ENCODE measurements at places on chromosomes 4 and X.

DNA sequence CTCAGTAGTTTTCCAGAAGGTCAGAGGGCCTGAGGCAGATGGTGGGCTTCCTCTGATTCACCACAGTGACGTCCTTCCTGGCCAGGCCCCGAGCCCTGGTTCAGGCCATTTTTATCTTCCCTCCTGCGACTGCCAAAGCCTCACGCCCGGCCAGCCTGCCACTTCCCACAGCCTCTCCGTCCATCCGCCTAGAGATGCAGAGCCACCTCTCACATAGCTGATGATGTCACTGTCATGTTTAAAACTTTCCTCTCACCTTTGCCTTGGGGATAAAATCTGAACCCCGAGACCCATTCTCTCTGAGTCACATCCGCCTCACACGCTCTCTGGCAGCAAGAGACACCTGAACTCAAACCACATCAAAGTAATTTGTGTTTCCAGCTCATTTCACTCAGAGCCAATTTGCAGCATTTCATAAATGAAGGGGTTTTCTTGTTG lies 175.3 kb downstream of the QDPR start:
- DNase-seq, result no peak

DNA sequence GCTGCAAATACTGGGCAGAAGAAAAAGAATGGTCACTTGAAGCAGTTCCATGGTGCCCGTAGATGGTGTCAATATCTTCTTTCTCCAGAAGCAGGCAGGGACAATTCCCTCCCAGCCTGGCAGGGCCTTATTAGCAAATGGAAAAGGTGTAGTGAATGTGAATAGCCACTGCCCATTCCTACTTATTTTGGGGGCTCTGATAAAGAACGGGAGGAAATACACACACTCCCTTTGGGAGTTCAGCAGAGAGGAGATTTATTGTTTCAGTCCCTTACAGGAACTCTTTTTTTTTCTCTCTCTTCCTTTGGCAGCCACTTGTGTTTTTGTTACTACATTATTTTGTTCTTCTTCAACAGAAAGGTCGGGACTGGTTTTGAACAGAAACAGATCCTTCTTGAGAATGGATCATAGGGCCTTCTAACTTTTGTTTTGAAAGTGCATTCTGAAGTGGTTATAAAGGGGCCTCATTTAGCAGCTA lies at the start of gene EMCN:
Gene EMCN, minus strand, starts transcription at position 159 of the 478 bp plus-strand sequence. Its CDS starts 108 bp downstream, at position 51.
- peak; percentile 24 for DNase-seq

DNA sequence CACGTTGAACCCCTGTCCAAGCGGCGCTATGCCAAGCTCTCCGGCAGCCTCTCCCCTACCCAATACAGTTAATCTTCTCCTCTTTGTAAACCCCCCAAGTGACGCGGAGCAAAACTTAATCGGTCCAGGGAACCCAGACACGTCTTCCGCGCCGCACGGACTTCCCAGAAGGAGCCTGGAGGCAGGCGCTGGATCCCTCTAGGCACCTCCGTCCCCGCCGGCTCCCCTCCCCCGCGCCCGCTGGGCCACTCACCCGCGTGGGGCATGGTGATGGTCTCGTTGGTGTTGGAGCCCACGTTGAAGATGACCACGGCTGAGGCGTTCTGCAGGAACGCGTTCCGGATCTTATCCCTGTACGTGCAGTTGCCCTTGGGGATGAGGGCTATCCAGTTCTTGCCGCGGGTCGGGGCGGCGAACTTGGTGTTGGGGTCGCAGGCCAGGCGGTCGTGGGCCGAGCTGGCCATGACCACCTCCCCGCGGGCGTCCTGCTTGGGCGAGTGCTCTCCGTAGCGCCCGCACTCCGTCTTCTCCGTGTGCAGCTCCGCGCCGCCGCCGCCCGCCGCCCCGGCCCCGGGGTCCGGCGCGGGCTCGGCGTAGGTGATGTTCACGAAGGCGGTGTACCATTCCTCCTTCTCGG lies 1.1 kb downstream of the RNF150 start:
- peak; percentile 18 for DNase-seq

- no peak for DNase-seq
Observed at GRCh38 chr4:167111622-167112021, 122.7 kb downstream of the SPOCK3 start.

DNA sequence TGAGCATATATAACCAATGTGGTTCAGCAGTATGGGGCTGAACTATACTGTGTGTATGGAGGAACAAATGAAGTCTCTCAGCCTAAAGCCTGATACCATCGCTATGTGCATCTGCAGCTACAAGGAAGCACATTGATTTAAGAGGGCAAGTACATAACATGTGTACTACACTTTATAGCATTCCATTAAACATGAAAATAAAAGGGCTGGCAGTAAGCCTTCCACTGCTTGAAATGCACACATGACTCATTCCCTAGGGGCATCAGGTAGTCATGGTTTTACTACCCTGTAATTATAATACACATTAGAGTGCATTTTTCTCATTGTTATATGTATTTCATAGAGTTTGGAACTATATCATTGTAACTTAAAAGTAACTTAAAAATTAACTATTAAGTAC lies 51.2 kb downstream of the SMARCA1 start:
- DNase-seq, result peak; percentile 32

DNA sequence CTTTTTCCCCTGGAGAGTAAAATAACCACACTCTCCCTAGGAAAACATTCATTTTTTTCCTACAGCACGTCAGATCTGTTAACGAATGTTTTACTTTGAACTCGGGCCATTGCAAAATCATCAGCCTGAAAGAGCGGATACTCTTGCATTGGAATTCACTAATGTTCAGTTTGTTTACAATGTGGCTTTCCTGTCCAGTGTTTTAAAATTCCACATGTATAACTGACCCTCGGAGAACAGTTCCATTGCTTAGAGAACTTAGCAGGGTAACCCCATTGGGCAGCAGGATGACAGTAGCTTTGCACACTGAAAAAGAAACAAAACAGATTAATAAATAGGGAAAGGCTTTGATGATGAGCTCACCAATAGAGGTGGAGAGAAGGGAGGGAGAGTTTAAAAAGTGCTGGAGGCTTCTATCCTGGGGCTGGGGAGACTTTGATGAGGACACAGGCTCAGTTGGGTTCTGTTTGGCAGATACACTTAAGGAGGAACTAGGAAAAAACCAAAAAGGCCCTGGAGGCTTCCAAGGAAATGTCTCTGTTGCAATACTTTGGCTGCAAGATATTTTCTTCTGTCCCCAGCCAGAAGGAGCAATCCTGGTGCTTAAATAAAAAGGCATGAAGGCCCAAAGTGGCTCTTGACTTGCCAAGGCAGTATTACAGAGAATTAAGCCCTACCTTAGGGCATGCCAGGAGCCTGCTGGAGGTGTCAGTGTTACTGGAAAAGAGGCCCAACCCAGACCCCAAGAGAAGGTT lies 143.1 kb downstream of the ARSF start:
- peak; percentile 74 for DNase-seq

GRCh38 chrX:130212371-130212770 lies 40.6 kb downstream of the RAB33A start:
- no peak for DNase-seq

DNA sequence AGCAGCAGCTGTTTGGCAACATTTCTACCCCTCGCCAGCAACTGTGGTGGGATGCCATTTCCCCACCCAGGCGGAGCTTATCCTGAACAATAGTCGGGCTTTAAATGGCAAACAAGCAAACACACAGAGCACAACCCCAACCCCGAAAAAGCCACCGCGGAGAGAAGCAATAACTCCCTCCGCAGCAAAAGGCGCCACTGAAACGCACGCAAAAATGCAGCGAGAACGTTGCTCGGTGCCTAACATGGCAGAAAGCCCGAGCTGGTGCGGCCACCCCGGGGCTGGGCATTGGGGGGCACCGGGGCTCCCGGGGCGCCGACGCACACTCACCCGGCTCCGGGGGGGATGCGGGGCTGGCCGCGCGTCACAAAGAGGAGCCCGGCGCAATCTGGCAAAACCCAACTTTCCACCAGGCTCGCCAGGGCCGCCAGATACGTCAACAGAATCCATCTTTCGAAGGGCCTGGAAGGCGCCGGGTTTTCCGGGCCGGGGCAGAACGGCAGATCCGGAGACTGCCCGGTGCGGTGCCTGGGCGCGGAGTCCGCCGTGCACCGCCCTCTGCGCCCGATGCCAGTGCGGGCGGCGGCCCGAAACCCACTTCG lies 818 bp downstream of the RAI2 start:
- no peak for DNase-seq

DNA sequence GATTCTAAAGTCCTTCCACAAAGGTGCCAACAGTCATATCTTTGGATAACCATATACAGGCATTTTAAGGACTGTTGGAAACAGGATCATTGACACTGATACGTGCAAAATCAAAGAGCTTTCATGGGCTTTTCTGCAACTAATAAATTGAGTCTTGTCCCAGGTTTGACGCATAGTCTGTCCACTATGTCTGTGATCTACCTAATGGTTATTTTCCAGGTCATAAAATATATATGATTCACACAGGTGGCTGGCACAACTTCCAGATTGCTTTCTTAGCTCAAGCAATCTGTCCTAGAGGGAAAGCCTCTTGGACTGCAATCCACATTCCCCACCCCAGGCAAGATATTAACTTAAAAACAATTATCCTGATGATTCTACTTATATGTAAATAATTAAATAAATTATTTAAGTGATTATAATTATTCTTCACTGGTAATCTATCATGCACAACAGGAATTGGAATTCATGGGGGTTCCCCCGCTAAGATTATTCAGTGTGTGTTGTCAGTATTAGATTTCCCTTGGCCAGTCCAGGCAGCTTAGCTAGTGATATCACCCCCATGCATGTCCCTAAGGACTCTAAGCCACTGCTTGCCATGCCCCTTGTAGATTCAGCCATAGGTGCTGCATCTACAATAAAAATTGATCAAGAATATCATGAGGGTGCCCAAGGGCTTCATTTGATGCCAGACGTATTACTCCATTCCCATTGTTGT lies 97.8 kb downstream of the TLL1 start:
- no peak for DNase-seq

- DNase-seq, result peak; percentile 33
Observed at GRCh38 chr4:83646538-83647239, 110.8 kb downstream of the GPAT3 start.

- peak; percentile 17 for DNase-seq
Observed at GRCh38 chr4:36351082-36351666, 69.8 kb downstream of the DTHD1 start.

DNA sequence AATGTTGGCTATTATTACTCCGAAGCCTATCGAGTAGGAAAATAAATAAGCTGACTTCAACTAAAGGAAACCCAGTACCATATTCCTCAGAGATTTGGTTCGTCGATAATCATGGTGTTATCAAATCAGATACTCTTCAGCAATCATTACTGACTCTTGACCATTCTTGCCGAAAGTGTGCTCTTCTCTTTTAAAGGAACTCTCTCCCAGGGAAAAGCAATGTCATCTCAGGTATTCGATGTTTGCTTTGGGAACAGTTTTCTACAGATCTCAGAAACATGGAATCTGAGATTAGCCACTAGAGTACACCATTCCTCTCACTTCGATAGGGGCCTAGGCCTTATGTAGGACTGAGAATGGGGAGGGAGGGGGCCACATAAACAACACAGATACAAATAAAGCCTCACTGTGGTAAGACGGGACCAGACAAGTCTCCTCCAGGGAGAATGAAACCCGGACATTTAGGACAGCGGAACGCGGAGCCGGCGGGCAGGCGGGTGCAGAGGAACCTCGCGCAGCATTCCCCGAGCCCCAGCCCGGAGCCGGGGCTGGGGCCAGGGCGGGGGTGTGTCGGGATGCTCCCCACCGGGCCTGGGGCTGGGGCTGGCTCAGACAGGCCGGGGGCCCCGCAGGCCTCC lies 581 bp downstream of the DNAJB14 start:
- DNase-seq, result peak; percentile 20

DNA sequence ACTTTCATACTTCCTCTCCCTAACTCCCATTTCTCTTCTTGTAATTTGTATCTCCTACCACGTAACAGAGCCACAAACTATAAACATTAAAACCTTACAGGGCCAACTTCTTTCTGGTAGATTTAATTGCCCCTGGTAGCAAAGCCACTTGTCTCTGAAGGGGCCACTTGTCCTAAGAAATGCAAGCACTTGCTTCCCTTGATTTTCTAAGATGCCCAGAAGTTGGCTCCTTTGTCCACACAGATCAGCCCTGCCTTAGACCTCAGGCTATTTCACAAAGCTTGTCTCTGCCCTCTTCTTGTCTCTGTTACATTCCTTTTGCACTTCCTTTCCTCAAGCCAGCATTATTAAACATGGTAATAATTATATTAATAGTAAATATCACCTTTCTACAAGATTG lies 80.6 kb upstream of the CXXC4 start:
- DNase-seq, result no peak

All from fibroblast of skin of abdomen (primary cell).